ENCODE measurements at places on chromosomes 5 and 9.

DNA sequence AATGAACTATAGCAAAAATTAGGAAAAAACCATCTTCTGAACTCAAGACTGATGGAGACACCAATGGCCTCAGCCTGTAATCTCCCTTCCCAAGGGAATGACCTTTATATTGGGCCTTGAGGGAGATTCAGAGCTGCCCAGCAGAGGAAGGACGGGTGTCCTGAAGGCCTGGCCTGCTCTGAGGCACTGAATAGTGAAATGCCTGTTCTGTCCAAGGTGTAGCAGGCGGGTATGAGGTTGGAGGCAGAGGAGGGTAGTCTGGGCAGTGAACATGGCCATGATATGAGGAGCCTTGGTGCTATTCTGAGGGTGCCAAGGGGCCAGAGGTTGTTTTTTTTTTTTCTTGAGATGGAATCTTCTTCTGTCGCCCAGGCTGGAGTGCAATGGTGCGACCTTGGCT lies 25.0 kb downstream of the PSD2 start:
- DNase-seq = no peak

DNA sequence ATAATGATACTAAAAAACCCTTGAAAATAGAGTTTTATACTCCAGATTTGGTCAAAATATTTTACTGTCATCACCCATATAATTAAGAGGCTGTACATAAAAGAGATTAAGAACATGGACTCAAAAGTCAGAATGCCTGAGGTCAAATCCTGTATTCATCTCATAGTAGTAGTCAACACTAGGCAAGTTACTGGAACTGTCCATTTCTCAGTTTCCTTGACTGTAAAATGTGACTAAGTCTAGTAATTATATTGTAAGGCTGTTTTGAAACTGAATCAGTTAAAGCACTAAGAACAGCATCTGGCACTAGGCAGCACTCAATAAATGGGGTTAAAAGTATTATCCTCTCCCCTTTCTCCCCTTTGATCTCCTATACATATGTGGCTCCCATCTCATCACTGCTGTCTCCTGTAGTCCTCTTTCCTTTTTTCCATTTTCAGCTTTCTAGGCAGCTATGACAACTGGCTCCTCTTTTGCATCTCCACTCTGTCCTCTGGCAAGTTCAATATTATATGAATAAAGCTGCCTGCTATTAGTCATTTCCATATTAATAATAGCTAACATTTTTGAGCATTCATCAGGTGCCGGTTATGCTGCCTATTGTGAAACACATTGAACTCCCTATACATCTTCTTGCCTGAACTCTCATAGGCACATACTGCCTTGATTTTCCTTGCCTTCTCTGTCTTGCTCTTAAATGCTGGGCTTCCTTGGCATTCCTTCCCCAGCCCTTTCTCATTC lies 185.8 kb upstream of the NREP start:
- DNase-seq = no peak

DNA sequence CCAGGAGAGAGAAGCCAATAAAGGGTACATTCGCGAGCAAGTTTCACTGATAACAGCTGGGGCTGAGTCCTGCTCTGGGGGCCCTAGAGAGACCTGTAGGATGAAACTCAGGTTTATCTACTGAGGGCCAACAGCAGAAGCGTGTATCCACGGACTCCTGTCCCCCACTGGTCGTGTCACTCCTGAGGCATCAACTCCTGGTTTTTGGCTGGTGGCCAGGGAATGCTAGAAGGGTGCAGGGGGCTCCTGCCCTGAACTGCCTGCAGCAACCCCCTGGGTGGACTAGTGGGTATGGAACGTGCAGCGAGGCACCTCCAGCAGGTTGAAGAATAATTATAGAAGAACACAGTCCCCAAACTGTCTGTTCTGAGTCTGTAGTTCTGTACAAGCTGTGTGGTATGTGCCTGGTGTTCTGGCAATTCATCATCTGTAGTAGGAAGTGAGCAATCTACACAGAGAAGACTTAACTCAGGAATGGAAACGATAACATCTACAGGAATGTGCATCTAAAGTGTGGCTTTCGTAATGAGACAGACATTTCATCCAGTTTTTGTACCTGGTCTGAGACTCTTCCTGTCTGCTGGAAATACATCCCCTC lies 64.5 kb upstream of the GNA14 start:
- peak; percentile 17 for DNase-seq

DNA sequence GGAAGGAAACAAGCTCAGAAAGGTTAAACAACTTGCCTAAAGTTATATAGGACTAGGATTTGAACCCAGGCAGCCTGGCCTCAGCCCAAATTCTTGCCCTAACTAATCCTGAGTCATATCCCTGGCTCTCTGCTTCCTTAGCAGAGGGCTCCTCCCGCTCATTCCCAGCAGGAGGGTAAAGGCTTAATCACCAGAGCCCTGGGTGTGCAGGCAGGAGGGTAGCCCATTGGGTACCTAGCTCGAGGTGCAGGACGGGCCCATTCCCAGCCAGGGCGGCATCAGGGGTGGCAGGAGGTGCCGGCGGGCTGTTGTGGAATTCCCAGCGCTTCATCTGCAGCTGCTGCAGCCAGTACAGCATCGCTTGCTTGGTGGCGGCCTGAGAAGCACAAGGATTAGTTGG lies 3.9 kb downstream of the TBC1D2 start:
- no peak for DNase-seq

- DNase-seq = no peak
Measured at GRCh38 chr9:138028596-138028995, 151.0 kb downstream of the CACNA1B start.

- no peak for DNase-seq
Measured at GRCh38 chr5:9547122-9547947, 1.5 kb upstream of the SEMA5A start.

DNA sequence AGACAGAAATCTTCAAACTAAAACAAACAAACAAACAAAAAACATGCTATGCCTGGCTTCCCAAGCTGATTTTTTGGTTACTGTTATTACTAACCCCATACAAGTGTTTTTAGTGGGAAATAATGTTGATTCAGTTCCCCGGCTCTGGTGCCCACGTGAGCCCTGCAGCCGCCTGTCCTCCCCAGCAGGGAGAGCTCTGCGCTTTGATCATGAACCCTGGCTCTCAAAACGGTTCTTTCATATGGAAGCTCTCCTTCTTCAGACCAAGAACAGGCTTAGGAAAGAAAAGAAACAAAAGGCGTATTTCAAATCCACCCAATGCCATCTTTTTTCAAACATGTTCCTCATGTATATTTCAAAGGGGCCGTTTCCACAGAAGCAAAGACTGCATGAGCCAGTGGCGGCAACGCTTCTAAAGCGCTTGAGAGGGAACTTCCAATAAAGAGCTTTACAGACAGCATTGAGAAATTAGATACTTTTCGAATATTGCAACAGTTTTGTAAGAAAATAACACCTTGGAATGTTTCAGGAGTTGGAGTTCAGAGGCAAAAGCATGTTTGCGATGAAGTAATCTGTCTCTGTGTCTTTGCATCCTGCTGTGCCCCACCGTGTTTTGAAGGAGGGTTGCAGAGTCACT lies 74.8 kb downstream of the ICE1 start:
- DNase-seq = peak; percentile 71
